HepG2 (cell line): ENCODE measurements at places on chromosomes 2 and 18.

GRCh38 chr18:44917216-44918141, 236.8 kb downstream of the SETBP1 start:
- no peak for DNase-seq

GRCh38 chr2:62144689-62145477, 51.0 kb upstream of the B3GNT2 start:
- DNase-seq = no peak

DNA sequence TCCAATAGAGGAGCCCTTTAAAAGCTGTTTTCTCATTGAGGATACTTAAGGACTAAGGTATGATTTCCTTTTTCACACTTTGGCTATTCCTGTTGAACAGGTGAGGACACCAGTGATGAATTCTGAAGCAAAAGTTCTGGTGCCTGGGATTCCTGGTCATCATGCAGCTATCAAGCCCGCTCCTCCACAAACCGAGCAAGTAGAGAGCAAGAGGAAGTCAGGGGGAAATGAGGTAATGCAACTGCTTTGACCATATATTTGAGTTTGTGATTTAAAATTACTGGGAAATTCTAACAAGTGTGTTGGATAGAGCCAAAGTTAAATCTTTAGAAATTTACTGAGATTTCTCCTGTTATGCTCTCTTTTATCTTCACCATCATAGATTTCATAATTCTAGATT, 33.0 kb downstream of the WDR43 start:
- DNase-seq = no peak

GRCh38 chr2:88737385-88737784, 45.9 kb downstream of the RPIA start:
- DNase-seq = no peak
